ENCODE measurements at places on chromosomes 3 and 15.

DNA sequence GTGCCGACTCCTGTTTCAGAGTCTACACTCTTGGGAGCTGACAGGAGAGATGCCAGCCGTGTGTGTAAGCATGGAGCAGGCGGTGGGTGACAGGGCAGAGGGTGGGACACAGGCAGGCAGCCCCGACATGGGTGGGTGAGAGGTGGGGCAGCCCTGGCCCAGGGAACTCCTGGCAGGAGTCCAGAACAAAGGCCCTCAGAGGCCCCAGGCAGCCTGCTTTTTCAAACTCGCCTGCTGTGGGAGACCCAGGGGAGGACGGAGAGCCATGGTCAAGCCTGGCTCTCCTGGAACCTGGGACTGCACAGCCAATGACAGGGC lies 29.3 kb upstream of the SLC41A3 start:
- no peak for DNase-seq

- DNase-seq = no peak
Observed at GRCh38 chr3:110291886-110292501, 779.6 kb upstream of the NECTIN3 start.

- DNase-seq = no peak
Observed at GRCh38 chr3:134790065-134790464, 5.0 kb upstream of the EPHB1 start.

- no peak for DNase-seq
Observed at GRCh38 chr3:52798978-52799476, 4.4 kb downstream of the ITIH3 start.

DNA sequence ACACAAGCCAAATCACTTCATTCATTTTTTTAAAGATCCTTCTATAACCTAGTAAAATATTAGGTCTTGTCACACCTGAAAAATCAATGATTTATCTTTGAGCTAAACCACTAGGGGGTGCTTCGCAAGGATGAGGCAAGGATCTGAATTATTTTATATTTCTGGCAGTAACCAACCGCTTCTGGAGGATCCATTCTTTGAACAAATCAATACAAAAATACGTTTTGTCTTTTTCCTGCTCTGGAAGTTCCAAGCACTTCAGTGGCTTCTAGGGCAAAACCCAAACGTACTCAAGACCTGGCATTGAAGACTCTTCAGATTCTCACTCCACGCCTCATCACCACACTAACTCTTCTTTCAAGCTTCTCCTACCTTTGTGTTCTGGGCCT lies 486 bp downstream of the LSG1 start:
- DNase-seq = no peak

- DNase-seq = no peak
Observed at GRCh38 chr3:58965865-58966264, 84.0 kb downstream of the CFAP20DC start.

GRCh38 chr3:30608598-30608947 lies 2.2 kb downstream of the TGFBR2 start:
- no peak for DNase-seq

GRCh38 chr3:25854214-25854613 lies 64.3 kb downstream of the OXSM start:
- no peak for DNase-seq

DNA sequence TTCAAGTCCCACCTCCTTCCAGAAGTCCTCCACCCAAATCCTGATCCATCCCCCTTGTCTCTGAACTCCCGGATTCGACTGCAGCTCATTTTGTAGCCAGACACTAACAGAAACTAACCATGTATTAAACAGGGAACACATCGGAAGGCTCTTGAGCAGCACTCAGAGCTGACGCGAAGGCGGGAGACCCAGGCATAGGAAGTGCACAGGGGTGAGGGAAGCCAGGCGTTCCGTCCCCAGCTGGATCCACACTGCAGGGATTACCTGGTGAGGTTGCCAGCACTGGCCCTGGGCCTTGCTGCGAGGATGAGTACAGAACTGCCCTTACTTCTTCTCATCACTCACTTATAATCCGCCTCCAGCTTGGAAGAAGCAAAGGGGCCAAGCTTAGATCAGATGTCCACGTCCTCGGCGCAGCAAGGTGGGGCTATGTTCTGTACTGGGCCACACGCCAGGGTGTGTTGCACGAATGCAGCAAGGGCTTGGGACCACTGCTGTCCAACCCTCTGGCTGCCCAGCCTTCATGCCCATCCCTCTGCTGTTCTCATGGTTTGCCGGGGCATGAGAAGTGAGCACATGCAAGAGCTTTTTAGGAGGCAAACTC lies 124.2 kb upstream of the SMAD3 start:
- DNase-seq = no peak

DNA sequence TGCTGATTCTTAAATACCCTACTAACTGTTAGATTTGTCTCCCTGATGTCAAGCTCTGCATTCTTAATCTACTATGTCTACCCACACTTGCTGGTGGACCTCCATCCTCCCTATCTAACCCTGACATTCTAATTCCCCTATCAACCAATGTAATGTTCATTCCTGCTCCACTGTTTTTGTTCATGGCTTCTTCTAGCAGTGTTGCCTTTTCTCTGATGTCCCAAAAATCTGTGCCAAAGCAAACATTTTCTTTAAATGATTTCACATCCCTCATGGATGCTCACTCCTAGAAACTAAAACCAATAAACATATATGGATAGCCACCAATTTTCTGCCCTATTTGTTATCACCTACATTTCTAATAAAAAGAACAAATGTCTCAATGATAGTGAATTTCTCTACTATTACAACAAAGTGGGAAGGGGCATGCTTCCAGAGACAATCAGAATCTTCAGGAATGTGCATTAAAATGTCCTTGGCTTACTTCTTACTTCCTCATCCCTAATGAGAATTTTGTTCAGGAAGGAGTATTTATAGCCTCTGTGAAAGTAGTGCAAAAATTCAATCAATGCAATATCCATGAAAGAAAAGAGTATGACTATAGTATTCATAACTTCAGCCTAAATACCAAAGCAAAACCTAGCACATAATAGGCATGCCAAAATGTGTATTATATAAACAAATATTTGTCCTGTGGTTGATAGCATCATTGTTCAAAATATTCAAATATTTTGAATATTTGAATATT lies 273.3 kb downstream of the ZNF385D start:
- no peak for DNase-seq

DNA sequence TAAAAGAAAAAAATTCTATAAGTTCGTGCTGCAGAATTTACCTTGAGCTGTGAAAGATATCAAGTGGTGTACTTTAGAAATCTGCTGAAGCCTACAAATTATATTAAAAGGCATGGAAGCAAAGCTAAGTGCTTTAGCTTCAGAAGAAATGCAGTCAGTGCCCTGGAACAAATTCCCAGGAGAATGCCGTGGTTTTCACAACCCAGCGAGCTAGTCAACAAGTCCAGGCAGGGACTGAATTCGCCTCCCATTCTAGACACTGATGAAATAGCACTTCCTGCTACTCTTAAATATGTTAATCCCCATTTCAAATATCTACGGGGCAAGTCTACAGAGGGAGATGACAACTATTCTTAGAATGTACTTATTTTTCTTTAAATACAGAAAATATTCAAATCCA lies 326.4 kb upstream of the IGF1R start:
- no peak for DNase-seq

DNA sequence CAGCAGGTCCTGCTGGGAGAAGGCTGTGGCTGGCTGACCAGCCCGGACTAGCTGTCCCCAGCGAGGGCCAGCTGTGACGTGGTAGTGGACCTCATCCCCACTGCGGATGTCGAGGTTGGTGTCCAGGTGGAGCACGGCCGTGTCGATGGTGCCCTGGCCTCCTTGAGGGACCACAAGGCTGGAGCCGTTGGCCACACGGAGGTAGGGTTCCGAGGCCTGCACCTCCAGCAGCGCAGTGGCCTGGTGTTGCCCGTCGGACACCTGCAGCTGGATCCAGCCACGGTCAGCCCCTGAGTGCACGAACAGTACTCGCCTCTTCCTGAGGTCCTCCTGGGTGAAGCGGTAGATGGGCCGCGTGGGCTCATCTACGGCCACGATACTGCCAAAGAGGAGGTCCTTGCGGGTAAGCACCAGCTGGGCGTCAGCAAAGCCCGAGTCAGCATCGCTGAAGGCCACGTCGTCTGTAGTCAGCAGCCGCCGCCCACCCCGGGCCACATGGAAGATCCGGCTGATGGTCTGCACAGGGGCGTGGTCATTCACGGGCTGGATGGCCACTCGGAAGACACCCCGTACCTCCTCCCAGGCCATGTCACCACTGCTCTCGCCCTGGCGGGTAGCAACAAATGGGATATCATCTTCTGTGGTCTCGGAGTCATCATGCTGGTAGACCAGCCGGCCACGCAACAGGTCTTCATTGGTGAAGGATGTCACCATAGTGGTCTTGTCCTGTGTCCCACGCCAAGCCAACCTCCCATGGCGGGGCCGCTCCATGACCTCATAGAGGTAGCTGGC lies 25.0 kb downstream of the CSPG4 start:
- no peak for DNase-seq

DNA sequence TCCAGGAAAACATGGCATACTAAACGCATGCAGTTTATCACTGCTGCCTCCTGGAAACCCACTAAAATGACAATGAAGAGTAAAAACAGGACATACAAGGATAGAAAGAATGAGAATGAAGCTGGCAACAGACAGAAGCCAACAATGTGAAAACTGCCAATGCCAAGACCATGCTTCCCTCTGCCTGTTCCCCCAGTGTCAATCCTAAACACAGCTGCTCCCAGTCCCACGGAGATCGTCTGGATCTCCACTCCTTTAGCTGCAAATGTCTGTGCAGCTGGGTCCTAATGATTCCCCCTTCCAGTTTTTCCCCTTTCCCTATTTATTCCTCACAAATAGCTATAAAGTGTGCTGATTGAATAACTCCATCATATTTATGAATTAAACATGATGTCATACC lies 16.1 kb downstream of the LEO1 start:
- DNase-seq = no peak

- DNase-seq = no peak
Observed at GRCh38 chr3:45487508-45487907, 99.1 kb downstream of the LARS2 start.

DNA sequence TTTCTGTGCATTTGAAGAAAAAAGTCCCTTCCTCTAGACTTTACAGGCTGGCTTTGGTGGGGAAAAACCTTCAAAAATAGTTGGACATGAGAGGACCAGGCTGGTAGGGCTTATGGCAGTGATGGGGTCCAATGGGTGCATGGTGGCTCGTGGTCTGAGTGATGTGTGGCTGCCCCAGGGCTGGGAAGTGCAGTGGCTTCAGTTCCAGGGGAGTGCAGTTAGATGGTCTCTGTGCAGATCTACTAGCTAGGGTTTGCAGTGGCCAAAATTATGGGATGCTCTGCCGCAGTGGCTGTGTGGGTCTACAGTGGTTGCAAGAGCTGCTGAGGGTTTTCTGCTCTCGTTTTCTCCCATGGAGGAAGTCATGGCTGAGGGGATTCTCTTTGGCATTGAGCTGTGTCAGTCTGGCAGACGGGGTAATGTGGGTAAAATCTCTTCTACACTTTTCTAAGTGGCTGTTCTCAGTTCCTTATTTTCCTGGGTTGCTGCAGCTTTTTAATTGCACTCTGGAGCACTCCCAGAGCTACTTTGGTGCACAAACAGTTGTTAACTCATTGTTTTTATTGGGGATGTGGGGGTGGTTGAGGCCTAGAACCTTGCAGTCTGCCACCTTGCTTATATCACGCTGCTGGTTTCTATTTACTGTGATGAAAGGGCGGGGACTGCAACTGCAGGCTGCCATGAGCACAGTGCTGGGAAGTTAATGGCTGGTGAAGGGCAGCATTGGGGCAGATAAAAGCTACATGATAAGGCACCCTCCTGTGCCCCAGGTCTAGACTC lies 1324.6 kb downstream of the NSUN3 start:
- no peak for DNase-seq

DNA sequence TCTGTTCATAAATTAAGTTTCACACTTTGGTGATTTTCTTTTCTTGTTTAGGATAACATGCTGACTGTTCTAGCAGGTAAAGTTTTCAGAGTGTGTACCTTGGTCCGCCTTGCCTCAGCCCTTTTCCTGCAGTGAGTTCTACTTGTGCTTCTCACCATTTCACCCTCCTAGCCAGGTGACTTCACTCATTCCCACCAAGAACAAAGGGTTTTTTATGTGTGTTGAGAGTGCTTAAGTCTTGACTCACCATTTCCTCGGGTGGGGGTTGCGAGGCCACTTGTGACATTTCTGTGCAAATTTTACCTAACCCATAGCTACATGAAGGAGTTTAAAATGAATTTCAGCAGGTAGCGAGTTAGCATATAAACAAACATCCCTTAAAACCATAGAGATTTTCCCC lies 81.4 kb downstream of the C3orf38 start:
- no peak for DNase-seq

- DNase-seq = no peak
Observed at GRCh38 chr3:58099865-58100264, 91.6 kb downstream of the FLNB start.

DNA sequence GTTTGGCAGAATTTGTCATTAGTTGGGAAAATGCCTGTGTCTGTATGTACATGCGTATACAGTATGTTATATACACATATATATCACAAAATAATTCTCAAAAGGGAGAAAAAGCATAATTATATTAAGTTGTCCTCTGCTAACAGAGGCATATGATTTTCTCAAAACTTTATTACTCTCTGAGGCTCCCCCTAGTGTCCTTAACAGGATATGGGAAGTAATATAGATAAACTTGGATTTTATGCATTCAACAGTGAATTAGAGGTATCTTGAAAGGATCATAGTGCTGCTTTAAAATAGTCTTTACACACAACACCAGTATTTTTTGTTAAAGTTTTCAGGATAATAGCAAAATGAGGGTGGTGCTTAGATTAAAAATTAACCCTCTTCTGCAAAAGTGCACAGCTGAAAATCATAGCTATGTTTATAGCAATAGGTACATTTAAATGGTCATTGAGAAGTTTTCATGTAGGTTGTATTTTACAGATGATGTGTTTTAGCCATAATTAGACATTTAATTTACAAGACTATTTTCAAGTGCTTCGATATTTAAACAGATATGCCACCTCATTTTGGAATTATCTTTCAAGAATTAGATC lies 454.0 kb upstream of the ROBO2 start:
- DNase-seq = no peak

GRCh38 chr15:36831125-36831903 lies 251.9 kb downstream of the CDIN1 start:
- peak; percentile 67 for DNase-seq

GRCh38 chr3:14460342-14461005 lies 58.1 kb downstream of the SLC6A6 start:
- no peak for DNase-seq

DNA sequence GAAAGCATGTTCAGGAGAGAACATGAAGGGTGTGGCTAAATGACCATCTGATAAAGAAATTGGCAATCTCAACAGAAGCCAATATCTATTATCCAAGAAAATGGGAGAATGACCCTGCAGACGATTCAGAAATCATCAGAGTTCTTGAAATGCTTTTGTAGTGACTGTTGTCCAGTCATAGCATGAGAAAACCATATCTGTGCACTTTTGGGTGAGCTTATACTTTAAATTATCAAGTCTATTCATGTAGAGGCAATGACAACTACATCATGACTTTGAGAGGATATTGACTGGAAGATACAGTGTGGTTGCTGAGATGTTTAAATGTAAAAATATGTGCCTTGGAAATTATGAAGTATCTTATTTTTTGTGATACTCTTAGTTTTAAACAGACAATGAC lies 57.6 kb upstream of the AZI2 start:
- no peak for DNase-seq

GRCh38 chr3:49636883-49637609 lies 37.1 kb upstream of the APEH start:
- DNase-seq = no peak

GRCh38 chr15:78006567-78007205 lies 70.8 kb downstream of the TBC1D2B start:
- no peak for DNase-seq
